K562 (cell line): ENCODE measurements at places on chromosomes 6 and 20.

- DNase-seq, result no peak
Measured at GRCh38 chr6:169573883-169574282, 127.9 kb downstream of the WDR27 start.

GRCh38 chr6:43831191-43831590 lies 61.2 kb downstream of the VEGFA start:
- no peak for DNase-seq

DNA sequence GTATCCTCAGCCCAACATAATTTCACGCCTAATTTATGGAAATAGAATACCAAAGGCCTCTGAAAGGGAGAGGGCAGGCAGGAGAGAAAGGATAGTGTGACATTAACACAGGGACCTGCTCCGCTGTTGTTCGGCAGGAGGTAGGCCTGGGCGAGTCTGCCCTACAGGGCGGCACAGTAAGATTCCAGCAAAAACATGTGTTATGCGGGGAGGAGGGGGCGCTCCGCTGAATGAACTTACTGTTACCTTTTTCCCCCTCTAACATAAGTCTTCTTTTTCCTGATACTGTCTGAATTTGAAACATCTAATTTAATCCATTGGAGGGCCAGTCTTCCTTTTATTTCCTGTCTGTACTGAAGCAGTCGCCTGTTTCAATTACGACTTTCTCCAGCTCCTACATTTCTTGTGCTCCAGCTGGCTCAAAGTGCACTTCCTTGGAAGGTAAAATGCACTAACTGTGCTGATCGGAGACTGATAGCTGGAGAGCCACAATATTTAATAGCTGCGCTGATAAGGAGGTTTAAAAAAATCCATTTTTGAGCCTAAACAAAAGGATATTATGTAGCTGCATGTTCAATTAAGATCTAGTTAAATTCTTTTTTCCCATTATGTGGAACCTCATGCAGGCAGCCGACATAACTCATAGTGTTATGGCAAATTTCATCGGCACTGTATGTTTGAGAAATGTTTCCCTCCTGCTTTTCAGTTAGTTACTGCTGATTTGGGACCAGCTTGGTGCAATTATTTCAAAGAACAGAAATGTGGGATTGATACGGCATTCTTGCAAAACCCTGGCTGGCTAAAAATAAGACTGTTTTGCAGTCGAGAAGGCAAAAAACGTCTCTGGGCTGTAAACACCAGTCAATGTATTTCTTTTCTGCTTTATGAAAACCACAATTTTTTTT lies 193.0 kb downstream of the FOXC1 start:
- no peak for DNase-seq

DNA sequence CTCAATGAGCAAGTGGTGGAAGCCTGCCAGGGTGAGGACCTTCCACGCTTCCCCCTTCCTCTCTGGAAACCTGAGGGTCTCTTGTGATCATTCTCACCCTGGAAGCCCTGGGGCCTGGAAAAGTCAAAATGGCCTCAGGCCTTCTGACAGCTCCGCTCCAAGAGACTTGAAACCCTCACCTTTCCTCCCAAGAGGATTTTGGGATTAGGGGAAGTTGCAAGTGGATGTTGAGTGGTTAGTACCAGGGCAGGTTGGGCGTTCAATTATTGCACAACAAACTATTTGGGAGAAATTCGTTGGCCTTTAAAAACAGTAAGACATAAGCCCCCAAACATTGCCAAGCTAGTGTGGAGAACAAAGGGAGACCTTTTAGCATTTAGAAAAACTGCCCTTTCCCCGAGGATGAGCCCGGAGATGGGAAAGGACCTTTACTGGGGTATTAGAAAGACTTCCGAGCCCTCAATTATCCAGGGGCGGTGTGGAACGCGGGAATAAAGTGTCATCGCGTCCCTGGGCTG lies 4.7 kb downstream of the NKX2-2 start:
- no peak for DNase-seq

GRCh38 chr6:3119040-3119723 lies 671 bp downstream of the BPHL start:
- DNase-seq, result no peak
